Activated T-helper 1 cell treated with anti-CD3 and anti-CD28 coated beads, Interleukin-2, amount 50 U/mL, for 16 hours (primary cell): ENCODE measurements at places on chromosomes 6 and 20.

GRCh38 chr6:13688692-13689196, 22.9 kb downstream of the RANBP9 start:
- DNase-seq, result no peak

DNA sequence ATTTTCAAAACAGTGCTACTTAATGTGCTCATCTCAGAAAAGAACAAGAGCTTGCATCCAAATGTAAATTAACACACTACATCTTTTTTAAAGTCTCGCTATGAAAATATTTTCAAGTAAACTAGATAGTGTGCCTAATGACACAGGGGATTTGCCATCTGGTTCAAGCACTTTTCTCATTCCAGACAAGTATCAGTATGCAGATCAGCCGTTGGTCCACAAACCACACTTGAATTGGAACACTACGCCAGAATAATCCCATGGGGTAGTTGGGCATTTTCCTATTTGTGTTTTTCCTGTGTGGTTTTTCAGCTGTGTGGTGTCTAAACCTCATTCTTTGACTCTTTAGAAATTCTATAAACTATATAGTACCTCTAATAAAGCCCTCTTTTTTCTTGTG, 256.2 kb downstream of the EPHA7 start:
- DNase-seq, result no peak

DNA sequence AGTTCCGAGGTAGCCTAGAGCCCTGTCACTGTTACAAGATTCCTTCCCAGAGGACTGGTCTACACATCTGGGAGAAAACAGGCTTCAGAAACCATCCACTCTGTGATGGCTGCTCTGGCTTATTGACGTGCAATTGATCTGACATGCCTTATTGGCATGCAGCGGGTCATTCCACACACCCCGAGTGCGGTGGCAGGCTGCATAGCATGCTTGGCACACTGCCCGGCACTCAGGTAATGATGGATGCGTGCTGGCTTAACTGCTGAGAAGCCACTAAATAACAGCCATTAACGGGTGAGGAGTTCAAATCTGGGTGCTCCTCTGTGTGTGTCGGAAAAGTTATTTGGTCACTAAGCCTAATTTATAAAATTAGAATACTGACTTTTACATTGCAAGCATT, 67.9 kb upstream of the CDH4 start:
- DNase-seq, result no peak

DNA sequence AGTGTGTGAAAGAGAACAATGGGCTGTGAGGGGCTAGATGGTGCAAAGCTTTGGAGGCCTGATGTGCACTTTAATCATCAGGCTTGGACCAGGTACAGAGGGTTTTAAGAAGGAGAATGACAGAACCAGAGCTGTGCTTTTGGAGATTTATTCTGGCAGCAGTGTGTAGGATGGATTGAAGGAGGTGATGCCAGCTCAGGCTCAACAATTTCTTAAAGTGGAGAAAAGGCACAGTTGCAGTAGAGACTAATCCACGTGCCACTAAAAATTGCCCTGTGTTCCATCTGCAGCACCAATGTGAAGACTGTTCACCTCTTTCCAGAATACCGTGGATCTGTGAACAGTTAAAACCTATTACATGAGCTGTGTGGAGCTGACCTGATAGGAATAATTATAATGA, 134.7 kb downstream of the FUT9 start:
- DNase-seq, result no peak

DNA sequence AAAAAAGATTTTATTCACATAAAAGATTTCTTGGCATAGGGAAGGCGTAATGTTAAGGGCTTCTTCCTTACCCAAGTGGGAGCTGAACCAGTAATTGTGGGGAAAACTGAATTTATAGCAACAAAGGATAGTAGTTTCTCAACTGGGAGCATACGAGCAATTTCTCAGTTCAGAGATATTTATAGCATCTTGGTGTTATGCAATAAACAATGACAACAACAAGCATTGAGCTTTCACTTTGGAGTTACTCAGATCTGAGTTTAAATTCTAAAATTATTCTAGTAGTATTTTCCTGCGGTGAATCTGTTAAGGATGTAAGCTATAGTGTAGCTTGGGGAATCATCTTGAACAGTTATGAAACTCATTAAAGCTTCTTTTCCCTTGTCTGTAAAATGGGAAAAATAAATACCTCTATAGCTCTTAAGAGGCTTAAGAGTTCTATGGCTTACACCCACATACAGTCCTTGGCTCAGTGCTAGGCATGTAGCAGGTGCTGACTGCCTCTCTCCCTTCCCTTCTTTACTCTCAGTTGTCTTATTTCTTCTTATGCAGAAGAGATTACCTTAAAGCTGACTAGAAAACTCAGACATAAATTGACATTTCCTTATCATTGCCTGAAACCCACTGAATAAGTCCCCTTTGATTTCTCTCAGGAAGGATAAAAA, 58.8 kb downstream of the SAMD5 start:
- no peak for DNase-seq

DNA sequence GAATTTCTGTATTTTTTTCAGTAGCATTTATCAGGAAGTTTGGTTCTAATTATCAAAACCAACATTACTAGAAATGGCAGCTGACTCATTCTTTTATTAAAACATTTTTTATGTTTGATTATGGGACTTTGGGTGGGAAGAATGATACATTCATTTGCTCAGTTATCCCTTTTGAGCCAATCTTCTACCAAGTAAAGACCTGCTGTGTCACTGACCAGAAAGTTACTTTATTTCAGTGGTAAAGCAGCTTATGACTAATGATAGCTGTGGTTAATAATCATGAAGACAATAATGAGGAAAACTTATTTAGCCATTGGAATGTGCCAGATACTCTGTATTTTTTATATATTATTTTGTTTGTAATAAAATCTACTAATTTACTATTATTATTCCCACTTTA, 142.3 kb downstream of the FARS2 start:
- DNase-seq, result no peak

GRCh38 chr6:107156617-107157016, 41.3 kb upstream of the BEND3 start:
- DNase-seq, result no peak

GRCh38 chr6:13579911-13580310, 5.5 kb downstream of the SIRT5 start:
- DNase-seq, result no peak

DNA sequence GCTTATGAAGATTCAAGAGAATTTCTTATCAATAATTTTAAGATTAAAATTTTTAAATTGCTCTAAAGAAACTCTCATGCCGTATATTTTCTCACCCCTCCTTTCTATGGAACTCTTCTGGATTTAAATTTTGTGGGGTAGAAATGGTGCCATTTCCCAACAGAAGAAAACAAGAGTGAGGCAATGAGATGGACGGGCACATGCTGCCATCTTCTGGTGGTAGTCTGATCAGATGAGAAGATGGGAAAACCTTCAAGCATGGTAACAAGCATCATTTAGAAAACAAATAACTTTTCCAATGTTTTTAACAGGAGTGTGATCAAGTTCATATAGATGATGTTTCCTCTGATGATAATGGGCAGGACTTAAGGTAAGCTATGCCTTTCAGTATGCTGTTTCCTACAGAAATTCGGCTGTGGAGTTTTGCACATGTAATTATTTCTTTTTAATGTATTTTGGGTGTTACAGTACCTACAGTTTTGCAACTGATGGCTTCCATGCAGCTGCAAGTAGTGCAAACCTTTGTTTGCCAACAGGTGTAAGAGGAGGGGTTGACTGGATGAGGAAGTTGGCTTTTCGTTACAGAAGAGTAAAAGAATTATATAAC, 271.4 kb downstream of the EYA4 start:
- DNase-seq, result no peak

DNA sequence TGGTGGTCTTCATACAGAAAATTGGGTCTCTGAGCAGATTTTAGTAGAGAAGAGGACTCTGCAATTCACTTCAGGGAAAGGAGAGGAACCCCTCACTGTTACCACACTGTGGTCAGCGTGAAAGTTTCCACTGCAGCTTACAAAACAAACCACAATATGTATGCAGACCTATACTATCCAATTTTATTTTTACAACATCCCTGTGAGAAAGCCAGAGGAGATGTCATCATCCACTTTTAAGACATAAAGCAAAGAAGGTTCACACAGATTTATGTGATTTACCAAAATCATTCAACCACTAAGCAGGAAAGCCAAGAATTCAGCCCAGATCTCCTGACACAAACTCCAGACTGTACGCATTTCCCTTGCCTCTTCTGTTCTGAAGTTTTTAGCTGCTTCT, 442.4 kb downstream of the FRK start:
- no peak for DNase-seq

- DNase-seq, result no peak
Observed at GRCh38 chr20:45592574-45593189, 13.6 kb upstream of the WFDC8 start.

- no peak for DNase-seq
Observed at GRCh38 chr6:5422321-5422915, 161.1 kb downstream of the FARS2 start.

GRCh38 chr20:2172305-2173175, 70.9 kb downstream of the STK35 start:
- DNase-seq, result peak; percentile 37

- DNase-seq, result no peak
Observed at GRCh38 chr6:37373822-37374471, 20.2 kb downstream of the RNF8 start.

DNA sequence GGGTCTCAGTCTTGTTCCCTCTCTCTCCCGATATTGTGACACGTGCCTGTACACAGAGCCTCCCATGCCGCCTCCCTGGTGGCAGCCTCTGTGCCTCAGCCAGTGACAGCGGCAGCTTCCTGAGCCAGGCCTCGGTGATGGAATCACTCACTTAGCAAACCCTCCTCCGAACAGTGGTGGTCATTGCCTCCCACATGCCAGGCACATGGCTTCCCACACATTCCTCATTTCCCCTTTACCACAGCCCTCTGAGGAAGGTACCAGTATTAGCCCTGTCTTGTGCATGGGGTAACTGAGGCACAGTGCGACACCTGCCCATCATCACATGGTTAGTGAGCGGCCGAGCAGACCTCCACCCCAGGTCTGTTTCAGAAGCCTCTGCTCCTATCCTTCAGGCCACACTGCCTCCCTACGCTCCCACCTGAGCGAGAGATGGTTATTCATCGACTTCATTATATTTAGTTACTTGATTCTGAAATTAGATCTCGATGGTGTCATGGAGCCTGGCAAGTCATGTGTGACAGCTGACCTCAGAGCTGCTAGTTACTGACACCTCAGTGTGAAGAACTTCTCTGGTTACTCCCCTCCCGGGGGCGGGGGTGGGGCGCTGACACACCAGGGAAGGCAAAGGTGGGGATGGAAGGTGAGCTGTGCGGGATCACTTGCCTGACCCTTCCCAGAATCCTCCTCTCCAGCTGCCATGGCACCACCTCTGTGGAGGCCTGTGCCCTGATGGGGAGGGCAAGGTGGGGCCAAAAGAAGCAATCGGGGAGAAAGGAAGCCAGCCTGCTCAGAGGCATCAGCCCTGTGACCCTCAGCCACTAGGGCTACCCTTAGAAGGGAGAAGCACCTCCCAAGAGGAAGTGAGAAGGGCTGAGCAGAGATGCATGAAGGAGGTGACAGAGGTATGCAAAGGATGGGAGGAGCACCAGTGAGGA, 17.9 kb downstream of the MDGA1 start:
- DNase-seq, result no peak

- no peak for DNase-seq
Observed at GRCh38 chr20:52484438-52484837, 292.9 kb upstream of the ZFP64 start.

DNA sequence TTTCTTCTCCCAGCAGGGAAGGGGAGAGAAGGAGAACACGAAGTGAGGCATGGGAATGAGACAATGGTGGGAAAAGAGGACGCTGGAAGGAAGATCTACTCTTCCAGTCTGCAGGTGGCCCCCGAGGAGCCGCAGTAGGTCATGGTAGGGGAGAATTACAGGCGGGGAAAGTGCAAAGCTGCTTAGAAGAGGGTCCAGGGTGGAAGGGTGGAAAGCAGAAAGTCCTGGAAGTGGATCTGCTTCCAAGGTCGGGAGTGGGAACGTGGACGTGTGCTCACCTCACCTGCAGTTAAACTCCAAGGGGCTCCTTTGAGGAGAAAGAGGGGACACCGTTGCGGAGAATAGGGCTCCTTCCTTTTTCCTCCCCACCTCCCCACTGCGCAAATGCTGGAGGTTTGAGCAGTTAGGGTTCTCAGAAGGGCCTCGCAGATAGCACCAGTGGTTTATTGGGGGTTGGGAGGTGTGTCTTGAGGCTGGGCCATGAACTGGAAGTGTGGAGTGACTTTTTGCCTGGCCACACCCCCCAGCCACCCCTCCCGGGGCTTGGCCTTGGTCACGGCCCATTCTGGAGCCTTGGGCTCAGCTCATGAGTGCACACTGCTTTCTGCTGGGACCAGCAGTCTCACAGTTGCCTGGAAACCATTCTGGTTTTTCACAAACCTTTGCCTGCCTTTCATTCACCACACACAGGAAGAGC, 100.4 kb upstream of the MLN start:
- DNase-seq, result peak; percentile 32

DNA sequence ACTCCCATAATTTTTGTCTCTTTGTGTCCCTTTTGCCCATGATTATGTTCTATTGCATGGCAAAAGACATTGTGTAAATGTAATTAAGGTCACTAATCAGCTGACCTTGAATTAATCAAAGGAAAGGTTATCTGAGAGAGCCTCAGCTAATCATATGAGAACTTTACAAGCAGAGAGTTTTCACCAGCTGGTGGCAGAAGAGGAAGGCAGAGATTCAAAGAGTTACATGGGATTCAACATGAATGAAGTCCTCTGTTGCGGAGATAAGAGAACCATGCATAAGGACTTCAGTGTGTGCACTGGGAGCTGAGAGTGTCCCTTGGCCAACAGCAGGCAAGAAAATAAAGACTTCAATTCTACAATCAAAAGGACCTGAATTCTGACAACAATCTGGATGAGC, 494.1 kb upstream of the ARID1B start:
- no peak for DNase-seq

- no peak for DNase-seq
Observed at GRCh38 chr6:147849401-147850330, 341.2 kb downstream of the SAMD5 start.

DNA sequence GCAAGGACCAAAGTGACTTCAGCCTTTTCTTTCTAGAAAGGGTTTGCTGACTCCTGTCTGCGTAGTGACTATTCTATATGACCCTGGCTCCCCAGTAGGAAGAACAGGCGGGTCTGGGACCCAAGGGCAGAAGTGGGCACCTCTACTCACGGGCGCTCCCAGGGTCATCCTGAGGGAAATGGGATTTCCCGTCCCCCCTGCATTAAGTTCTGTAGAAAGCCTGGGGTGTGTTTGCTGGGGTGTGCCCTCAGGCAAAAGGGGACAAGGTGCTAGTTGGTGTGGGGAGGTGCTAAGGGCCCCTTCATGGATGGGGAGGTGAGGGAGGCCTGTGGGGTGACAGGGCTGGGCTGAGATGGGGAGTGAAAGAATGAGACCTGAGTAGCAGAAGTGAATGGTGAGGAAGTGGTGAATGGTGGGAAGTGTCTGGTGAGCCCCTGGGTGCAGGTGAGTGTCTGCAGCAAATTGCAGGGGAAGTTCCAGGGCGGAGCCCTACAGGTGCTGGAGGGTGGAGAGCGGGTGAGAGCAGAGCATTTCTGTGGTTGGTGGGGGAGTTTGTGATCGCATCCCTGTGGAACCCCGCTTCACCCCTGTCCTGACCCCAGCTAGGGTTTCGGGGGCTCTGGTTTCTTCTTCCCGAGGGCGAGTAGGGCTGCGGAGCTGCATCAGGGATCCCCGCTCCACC, 21.1 kb downstream of the RAET1L start:
- no peak for DNase-seq

- DNase-seq, result peak; percentile 76
Observed at GRCh38 chr6:28266962-28267694, at the start of gene ZSCAN26. Gene ZSCAN26 (plus strand): TSS chr6:28267143. CDS start chr6:28271920, 4,777 bp downstream.

- DNase-seq, result no peak
Observed at GRCh38 chr20:15138548-15139126, 801.2 kb upstream of the FLRT3 start.

- DNase-seq, result no peak
Observed at GRCh38 chr20:2760297-2760951, 40.0 kb downstream of the CPXM1 start.

- no peak for DNase-seq
Observed at GRCh38 chr6:127342296-127342945, 988 bp downstream of the ECHDC1 start.
